ENCODE measurements at places on chromosomes 6 and 20.

DNA sequence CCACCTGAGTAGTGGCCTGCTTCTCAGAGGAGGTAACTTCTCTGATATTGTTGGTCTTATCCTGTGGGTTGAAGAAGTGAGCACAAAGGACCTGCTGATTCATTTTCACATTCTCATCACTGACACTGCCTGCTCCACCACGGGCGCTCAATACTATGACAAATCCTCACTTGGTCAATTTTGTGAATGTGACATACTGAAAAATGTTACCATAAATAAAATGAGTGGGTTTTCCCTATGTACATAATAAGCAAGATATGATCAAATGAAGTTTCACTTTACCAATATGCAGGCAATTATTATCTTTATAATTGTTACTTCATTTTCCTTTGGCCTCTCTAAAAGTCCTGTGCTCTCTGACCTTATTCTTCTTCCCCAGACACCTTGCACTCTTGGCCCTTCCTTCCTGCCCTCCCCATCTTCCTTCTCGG, 71.5 kb upstream of the RIPOR2 start:
- no peak for DNase-seq

DNA sequence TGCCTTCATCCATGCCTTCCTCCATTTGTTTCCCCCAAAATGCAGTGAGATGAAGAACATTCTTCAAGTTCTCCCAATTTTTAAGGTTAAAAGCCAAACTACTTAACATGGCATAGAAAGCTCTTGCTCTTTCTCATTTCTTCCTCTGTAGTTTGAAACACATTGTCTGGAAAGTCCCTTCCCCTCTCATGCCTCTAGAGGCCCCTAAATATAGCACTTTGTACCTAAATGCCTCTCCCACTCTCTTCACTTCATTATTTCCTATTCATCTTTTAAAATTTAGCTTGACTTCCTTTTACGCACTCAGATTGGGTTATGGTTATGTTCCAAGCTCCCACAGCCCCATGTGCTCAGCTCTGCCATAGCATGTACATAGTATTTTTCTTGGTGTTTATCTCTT, 389.3 kb downstream of the HDGFL1 start:
- no peak for DNase-seq

DNA sequence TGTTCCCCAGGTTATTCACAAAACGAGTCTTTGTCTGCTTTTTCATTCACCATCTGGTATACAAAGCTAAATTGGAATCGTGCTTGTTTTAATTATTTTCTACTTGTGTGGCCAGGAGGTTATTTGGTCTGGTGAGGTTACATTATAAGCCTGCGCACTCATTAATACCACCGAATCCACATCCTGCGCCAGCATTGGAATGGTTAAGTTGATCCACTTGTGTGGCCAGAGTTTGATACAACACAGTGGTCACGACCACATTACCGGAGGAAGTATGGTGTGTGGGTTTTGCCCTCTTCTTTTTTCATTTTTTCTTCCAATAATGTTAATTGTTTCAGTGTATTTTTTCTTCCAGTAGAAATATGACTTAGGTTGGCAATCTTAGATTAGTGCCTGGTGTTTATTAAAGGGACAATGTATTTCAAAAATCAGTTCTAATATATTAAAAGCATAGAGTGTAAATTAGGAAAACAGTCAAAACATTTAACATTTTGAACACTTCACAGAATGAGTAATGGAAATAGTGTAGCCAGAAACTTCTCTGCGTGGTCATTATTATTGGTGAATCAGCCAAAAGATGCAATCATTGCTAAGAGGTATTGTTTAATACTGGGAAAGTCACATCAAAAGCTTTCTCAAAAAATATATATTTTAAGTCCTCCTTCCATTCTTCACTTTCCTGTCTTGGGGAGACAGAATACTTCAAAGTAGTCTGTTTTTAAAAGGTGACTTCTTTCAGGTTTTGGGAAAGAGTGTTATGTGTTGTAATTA, 84.5 kb downstream of the JARID2 start:
- DNase-seq, result peak; percentile 39

DNA sequence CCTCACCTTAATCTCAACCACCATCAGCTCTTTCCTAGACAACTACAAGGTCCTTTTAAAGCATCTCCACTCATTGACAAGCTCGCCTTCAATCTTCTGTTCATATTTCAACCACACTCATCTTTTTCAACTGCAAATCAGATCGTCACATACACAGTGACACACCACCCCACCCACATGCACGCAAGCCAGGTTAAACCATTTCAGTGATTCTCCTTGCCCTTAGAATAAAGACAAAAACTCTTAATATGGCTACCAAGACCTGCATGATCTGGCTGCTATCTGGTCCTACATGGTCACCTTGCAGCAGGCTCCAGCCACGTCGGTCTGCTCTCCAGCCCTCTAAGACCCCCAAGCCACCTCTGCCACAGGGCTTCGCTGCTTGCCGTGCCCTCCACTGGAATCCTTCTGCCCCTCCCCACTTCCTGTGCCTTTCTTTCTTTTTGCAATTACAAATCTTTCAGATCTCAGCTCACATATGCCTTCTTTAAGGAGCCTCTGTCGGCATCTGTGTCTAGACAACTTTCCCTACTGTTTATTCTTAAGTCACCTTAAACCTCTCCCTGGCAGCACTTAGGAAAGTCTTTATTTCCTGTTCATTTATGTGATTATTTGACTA, 507.3 kb upstream of the ARID1B start:
- DNase-seq, result no peak

DNA sequence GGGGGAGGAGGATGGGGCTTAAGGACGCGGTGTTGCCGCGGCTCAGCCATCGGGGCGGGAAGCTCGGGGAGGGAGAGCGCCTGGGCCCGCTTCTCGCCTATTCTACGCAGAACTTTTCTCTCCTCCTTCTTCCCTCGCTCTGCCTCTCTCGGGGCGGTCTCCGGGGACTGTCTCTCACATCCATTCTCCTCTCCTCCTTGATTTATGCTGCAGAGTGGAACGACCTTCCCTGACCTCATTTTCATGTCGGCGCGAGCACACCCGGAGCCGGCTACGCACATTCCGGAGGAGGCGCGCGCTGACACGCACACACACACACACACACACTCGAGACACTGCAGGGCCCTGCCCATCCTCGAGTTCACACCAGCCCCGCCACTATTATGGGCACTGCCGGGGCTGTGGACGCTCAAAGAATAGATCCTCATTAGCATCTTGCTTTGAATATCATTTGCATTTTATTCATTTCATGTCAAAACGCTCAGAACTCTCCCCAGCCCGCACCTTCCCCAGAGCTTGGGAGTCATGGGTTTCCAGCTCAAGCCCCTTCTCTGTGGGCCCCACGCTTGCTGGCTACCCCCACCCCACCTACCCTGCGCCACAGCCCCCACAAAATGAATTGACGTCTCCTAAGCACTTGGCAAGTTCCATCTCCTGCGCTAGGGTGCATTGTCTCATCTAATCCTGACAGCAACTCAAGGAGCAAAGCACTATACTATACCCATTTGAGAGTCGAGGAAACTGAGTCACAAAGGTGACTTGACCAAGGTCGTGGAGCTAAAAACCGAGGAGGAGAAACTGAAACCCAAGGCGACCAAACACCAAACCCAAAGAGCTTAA, 36.8 kb downstream of the NCR2 start:
- peak; percentile 27 for DNase-seq

- peak; percentile 11 for DNase-seq
Observed at GRCh38 chr6:127547215-127547614, 28.1 kb upstream of the MTCL3 start.

- DNase-seq, result no peak
Observed at GRCh38 chr20:43570496-43570895, 11.7 kb downstream of the SGK2 start.

DNA sequence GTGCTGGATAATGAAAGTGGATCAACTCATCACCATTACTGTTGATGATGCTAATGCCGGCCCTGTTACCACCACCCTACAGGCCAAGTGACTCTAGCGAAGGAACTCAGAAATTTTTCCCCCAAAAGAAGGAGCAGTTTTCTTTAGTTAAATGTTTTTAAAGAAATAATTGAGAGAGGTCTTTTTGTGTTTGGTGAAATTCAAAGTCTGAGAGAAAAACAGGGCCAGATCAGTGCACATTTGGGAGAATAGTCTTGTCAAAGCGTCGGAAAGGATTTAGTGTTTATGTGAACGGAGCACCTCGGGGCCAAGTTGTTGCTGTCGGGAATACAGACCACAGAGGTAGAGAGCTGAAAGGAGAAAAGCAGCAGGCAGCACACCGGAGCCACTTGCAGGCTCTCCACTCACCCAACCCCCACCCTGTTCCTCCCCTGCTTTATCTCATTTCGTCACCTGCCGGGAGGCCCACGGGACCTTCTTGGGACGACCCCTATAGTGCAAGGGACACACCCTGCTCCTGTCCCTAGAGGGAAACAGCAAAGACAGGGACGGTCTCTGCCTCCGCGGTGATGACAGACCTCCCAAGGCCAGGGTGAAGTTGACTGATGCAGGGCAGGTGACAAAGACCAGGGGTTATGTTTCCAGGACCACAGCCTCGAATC, 6.8 kb downstream of the TFAP2B start:
- no peak for DNase-seq

GRCh38 chr6:137233911-137234863, 15.0 kb upstream of the IFNGR1 start:
- DNase-seq, result peak; percentile 87

DNA sequence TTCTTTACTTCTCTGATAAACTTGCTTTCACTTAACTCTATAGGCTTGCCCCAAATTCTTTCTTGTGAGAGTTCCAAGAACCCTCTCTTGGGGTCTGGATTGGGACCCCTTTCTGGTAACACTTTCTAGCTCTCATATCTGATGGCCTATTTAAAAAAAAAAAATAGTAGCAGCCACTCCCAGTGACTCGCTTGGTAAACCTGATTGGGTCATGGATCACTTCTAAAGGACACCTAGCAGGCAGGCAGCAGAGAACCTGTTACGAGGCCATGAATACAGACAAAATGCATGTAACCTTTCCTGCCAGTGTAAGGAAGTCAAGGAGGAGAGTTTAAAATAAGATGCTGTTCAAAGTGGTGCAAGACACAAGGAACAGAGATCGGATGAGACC, 9.1 kb upstream of the SERPINB6 start:
- DNase-seq, result no peak

DNA sequence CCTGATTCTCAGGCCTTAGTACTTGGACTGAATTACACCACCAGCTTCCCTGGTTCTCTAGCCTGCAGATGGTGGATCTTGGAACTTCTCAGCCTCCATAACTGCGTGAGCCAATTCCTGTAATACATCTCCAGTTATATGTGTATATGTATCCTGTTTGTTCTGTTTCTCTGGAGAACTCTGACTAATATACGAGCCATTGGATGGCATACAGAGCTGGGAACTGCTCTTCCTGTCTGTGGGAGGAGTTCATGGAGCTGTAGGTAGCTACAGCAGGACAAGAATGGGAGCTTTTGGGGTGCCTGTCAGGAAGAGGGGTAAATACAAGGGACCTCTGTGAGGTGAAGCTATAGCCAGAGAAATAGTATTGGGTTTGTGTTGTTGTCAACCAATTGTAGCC, 41.2 kb downstream of the TMEM14A start:
- peak; percentile 12 for DNase-seq

DNA sequence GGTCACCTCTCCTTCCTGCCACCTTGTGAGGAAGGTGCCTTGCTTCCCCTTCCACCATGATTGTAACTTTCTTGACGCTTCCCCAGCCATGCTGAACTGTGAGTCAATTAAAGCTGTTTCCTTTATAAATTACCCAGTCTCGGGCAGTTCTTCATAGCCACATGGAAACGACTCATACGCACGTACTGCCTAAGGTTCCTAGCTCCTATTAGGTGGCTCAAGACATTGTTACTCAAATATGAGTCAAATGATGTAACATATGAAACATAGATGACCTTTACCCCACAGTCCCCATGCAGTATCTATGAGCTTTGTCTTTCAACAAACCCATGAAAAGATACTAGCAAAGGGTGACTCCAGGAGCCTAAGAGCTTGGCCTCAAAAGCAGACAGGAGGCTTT, 98.3 kb downstream of the SIM1 start:
- peak; percentile 69 for DNase-seq

DNA sequence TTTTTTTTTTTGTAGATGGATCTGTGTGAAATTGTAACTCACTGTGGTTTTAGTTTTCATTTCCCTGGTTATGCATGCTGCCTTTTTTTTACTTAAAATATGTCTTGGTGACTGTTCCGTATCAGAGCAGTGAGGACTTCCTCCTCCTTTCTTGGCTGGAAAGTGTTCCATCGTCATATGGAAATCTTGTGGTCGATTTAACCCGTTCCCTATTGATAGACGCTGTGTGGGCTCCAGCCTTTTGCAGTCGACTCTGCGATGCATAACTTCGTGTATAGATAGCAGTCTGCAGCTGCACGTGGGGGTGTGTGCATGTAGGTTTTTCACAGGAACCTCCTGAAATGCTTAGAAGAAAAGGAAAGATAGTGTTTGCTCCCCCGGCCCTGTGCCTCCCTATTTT, 28.1 kb upstream of the PNPLA1 start:
- no peak for DNase-seq

DNA sequence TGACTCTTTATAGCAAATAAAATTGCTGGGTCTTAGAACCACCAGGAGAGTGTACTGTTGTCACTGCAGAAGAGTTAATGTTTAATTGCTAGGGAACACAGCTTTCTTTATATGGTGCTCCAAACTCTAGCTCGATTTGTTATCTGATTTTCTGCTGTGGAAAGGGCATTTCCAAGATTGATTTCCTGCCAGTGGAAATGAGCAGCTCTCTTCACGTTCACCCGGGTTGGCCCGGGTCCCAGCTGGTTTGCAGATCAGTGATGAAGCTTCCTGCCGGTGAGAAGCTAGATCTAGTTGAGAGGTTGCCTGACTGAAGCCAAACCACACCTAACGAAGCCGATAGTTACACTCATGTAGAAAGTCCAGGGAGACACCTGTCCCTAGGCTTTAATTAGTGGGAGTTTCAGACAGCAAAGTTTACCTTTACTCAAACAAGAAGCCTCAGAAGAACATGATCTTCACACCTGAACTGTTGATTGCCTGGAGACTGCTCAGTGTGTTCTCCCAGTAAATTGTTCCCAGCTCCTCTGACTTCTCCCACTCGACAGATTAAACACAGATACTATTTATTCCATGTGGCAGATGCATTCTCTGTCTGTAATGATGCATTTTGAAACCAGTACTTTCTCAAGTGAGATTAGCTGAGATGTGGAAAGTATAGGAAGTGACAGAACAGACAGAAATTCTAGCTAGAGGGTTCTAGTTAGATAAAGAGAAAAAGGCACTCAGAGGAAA, 27.8 kb downstream of the PAQR8 start:
- DNase-seq, result peak; percentile 71
